ENCODE measurements at places on chromosomes 13 and 19.

DNA sequence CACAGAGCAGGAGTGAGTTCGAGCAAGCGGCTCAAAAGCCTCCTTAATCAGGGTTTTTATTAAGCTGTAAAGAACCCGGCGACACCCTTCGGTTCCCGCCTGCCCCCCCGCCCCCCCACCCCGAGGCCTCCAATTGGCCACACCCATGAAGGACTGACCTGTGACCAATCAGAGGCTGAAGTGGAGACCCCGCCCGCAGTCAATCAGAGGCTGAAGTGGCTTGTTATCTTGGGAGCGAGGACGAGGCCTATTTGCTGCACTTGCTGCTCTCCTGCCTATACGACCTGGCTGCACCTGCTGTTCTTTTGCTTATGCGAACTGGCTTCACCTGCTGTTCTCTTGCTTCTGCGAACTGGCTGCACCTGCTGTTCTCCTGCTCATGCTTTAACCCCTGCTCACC lies 844.9 kb downstream of the OLFM4 start:
- no peak for DNase-seq

- DNase-seq, result peak; percentile 90
Observed at GRCh38 chr13:20174656-20175405, 14.0 kb upstream of the GJA3 start.

DNA sequence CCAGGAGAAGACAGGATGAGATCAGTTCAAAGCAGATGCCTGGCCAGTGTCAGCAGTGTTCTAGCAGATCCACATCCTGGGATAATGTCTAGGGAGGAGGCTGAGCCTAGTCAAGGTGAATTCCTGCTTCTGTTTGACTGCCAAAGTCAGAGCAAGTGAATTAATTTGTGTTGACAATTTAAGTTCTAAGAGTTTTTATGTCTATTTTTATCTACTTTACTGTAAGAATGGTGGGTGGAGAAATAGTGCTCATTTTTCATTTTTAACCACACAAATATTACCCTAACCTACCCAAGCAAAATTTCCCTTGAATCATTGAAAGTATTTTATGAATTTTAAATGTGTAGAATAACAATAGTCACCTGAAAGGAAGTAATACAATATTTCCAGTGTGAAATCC lies 207.6 kb upstream of the SLC10A2 start:
- no peak for DNase-seq

GRCh38 chr13:98577836-98578285 lies 954 bp upstream of the STK24 start:
- DNase-seq, result no peak

GRCh38 chr13:100184095-100184494 lies 95.2 kb downstream of the PCCA start:
- no peak for DNase-seq

GRCh38 chr19:57348136-57348535 lies 2.9 kb upstream of the ZNF304 start:
- no peak for DNase-seq

DNA sequence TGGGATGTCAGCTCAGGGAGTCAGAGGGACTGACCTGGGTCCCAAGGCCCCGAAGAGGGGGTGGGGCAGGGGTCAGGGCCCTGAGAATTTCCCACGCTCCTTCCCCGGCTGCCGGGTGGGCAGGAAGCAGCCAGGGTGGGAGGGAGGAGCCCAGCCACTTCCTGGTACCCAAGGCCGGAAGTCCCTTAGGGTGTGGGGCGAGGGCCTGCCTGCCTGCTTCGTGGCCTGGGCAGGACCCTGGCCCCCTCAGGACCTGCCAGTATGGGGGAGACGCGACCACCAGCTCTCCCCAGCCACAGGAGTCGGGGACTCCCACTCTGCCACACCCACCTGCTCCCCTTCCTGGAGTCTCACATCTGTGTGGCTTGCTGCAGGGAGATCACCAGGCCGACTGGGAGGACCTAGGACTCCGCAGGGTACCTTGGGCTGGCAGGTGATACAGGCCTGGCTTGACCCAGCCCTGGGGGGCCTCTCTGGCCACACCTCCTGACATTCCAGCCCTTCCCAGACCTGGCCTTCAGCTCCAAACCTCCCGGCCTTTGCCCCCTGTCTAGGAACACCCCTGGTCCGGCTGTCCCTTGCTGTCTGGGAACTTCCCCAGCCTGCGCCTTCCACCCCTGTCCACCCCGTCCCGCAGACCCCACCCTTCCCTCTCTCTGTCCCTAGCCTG lies 9.8 kb upstream of the CIRBP start:
- no peak for DNase-seq

DNA sequence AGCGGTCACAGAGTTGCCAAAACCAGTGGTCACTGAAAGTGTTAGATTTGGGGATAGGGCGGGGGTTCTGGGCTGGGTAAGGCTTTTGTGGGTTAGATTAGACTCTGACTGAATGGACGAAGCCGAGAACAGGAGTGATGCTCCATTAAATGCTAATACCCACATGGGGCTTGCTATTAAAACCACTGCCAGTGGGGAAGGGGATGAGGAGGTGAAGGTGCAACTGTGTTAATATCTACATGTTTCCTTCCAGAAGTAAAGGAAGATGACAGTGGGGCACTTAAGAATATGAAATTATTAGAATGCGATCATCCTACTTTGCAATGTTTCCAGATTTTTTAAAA lies 573 bp upstream of the ZNF614 start:
- DNase-seq, result no peak

- DNase-seq, result no peak
Observed at GRCh38 chr19:47573071-47574026, at the start of gene ZNF541. Gene ZNF541 (minus strand): TSS chr19:47573148. CDS start chr19:47555856, 17,292 bp downstream.

DNA sequence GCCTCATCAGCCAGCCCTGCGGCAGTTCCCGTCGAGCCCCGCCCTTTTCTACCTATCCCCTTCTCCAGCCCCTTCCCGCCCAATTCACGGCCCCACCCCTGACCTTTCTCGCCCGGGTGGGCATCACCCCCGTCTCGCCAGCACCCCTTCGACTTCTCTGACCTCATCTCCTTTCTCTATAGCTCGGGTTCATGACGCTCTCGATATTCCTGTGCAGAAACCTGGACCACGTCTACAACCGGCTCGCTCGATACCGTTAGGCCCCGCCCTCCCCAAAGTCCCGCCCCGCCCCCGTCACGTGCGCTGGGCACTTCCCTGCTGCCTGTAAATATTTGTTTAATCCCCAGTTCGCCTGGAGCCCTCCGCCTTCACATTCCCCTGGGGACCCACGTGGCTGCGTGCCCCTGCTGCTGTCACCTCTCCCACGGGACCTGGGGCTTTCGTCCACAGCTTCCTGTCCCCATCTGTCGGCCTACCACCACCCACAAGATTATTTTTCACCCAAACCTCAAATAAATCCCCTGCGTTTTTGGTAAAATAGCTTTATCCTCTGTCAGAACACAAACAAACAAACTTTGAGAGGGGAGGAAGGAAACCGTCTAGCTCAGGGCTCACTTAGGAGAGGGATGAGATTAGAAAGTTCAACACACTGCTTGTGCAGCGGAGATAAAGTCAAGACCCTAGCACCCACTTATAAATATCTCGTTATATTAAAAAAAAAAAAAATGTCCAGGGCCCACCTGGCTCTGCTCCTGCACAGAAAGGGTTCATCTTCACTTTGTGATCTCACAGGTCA lies 5.1 kb downstream of the CD37 start:
- no peak for DNase-seq

DNA sequence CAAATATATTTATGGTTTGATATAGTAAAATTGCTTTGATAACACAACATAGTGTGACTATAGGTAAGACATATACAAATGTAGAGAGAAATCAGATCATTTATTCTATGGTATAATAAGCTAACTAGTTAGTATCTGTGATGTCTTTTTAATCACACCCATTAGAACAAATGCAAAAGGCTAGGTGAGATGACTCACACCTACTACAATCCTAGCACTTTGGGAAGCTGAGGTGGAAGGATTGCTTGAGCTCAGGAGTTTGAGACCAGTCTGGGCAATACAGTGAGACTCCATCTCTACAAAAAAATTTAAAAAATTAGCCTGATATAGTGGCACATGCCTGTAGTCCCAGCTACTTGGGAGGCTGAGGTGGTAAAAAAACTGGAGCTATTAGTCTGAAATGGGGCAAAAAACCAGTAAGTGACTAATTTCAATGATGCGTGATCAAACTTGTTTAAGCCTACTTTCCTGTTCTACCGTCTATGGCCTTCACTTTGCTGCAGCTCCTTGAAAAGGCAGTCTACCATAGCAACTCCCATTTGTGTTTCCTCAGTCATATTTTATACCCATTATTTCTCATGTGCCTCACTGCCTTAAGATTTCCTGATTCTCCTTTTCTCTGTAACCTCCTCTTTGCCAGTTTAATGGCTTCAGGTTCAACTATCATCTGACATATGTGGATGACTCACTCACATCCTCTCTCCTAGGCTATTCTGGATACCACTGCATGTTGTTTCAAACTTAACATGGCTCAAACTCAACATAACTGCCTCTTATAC lies 12.5 kb downstream of the ALG5 start:
- DNase-seq, result no peak

DNA sequence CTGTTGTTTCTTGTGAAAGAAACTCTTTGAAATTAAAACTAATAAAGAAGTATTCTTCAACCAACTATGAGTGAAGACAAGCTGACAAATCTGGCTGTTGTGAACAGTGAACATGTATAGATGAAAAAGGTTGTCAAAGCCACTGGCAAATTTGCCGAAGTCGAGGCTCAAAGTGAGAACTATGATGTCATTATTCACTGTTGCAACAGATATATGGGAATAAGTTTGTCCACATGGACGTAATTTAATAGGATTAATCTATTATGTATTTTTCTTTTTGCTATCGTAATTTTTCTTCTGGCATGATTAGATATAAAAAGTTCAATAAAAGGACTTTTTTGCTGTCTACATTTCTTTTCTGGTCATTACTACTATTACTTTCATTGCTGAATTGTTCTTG lies 223.2 kb upstream of the ZNF507 start:
- DNase-seq, result no peak

- DNase-seq, result no peak
Observed at GRCh38 chr13:48489666-48490065, 43.2 kb downstream of the RCBTB2 start.

DNA sequence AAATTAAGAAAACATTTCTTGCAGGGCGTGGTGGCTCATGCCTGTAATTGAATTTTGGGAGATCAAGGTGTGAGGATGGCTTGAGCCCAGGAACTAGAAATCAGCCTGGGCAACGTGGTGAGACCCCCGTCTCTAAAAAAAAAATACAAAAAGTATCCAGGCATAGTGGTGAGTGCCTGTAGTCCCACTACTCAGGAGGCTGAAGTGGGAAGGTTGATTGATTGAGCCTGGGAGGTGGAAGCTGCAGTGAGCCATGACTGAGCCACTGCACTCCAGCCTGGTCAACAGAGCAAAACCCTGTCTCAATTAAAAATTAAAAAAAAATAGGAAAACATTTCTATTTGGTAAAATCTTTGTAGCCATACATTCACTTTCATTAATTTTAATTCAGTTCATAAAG lies 526.5 kb downstream of the PCDH9 start:
- DNase-seq, result no peak

GRCh38 chr13:70432276-70432805 lies 324.1 kb upstream of the KLHL1 start:
- no peak for DNase-seq

DNA sequence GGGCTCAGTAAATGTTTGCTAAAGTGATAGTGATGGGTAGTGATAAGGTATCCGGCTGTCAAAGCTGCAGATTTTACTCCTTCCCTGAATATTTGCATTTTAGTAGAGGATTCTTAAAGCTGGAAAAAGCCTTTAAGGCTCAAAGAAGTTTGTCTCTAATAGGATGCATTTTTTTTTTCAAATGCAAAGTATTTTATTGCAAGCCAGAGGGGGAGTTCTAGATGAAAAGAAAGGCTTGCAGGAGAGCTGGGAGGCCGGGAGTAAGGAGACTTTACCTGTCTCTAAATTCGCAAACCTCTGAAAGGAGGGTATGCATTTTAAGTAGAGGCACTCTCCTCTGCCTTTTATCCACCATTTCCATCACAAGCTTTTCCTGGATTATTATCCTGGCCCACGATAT lies 100.7 kb upstream of the FNDC3A start:
- no peak for DNase-seq

- DNase-seq, result no peak
Observed at GRCh38 chr13:43335764-43336163, 312.4 kb downstream of the DNAJC15 start.

GRCh38 chr13:111492341-111492950 lies 172.0 kb downstream of the TEX29 start:
- DNase-seq, result no peak

DNA sequence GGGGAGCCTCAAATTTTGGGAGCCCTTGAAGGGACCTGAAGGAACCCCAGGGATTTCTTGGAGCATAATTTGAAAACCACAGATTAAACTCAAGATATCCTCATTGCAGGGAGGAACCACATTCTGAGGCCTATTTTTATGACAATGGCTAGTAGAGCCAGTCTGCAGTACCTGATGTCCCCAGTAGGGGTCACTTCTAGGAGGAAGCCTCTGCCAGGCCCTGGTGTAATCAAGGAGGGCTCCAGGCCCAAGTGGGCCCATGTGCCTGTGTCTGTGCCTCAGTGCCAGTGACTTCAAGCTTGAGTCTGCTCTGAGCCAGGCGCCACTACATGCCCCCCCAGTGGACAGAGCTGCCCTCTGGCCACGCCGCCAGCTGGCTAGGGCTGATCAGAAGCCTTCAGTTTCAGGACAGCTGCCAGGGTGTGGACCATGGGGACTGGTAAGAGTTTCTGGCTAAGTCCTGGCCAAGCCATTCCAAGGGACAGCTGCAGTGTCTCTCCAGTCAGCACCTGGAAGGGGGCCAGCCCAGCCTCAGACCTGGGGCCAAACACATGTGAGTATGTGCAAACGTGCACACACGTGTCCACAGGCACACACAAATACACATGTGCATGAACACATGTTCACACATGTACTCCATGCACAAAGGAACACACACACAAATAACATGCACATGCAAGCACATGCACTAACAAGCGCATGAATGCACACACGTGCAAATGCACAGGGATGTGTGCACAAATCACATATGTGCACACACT lies 20.5 kb upstream of the SLC7A10 start:
- DNase-seq, result no peak

DNA sequence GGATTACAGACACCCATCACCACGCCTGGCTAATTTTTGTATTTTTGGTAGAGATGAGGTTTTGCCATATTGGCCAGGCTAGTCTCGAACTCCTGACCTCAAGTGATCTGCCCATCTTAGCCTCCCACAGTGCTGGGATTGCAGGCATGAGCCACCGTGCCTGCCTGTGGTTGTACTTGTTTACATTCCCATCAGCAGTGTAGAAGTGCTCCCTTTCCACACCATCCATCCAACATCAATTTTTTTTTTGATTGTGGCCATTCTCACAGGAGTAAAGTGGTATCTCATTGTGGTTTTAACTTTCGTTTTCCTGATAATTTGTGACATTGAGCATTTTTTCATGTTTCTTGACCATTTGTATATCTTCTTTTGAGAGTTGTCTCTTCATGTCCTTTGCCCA lies 1019.4 kb upstream of the SLC10A2 start:
- no peak for DNase-seq

GRCh38 chr19:18306888-18307260 lies 16.0 kb downstream of the LSM4 start:
- no peak for DNase-seq

GRCh38 chr13:64057372-64058020 lies 2641.8 kb upstream of the PCDH20 start:
- no peak for DNase-seq

Measured in amniotic stem cell (primary cell).